Femur (tissue), 1 donor: ENCODE measurements at places on chromosomes 7 and 10.

- DNase-seq: no peak
Measured at GRCh38 chr10:30820261-30820991, 190.9 kb upstream of the LYZL2 start.

DNA sequence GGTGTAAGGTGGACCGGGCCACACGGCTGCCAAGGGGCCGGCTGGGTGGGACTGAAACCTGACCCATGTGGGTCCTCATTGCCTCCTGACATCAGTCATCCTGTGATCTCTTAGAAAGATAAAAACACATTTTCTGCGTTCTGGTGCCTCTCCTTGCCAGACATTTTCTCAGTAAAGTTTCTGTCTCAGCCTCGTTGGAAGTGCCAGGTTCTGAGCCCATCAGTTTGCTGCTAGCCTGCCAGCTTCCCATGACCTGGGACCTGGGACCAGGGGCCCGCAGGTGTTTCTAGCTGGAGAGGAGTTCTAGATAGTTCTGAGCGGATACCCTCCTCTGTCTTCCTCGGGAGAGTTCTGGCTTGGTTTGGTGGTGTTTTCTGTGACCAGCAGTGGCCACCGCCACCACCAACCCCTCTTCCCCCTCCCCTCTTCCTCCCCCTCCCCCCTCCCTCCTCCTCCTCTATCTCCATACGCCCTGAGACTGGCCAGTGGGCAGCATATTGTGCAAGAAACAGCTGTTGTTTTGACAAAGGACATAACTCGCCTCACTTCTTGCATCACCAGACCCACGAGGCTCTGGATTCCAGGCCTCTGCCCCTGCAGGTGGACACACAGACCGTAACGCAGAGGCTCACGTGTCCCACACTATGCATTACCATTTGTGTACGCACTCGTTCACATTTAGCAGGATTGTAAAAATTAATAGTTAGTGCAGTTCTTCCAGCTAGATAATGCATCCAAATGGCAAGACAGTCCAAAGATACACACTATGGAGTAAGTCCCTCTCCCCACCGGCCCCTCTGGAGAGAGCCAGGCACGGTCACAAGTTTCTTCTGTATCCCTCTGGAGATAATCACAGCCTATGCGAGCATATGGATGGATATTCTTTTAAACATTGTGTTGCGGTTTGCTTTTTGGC is 94.6 kb downstream of the CUX1 start:
- no peak for DNase-seq

- DNase-seq: no peak
Measured at GRCh38 chr10:129524936-129525335, 57.9 kb downstream of the MGMT start.

DNA sequence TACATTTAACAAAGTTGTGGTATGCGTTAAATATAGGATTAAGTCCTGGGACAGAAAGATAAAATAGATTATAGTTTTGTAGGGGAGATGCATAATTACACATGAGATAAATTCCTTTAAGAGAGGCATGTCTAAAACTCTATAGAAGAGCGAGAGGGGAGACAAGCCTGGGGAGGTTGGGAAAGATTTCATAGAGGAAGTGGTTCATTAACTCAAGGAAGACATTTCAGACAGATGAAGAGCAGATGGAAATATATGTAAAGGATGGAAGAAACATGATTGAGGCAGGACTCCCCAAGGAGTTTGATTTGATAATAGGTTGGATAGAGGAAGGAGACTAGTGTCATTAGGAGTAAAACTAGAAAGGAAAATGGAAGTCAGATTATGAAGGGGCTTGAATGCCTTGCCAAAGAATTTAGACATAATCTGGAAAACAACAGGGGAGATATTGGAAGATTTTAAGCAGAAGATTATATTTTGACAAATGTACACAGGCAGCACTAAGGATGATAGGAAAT is 96.1 kb downstream of the PHTF2 start:
- no peak for DNase-seq

GRCh38 chr7:67907792-67908191 is 911.2 kb downstream of the TYW1 start:
- DNase-seq: no peak
